ENCODE measurements at places on chromosomes 5 and 9.

DNA sequence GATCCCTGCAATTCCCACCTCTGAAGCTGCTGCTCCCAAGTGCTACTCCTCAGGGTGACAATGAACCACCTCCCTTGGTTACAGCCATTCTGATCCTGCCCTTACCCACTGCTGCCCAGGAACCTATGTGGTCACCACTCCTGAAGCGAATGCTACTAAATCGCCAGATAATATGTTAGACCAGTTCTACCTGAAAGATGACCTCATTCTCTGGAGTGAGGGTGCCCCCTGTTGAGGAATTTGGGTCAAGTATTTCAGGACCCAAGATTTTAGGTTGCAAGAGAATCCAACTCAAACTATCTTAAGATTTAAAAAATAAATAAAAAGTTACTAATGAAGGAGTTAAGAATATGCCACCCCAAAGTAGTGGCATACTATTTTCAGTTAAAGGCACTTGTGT, 5.8 kb upstream of the SNAPC3 start:
- no peak for DNase-seq

GRCh38 chr9:112475318-112475717, 11.3 kb upstream of the KIAA1958 start:
- DNase-seq: no peak

- DNase-seq: no peak
Measured at GRCh38 chr9:94819161-94819687, 92.7 kb downstream of the AOPEP start.

DNA sequence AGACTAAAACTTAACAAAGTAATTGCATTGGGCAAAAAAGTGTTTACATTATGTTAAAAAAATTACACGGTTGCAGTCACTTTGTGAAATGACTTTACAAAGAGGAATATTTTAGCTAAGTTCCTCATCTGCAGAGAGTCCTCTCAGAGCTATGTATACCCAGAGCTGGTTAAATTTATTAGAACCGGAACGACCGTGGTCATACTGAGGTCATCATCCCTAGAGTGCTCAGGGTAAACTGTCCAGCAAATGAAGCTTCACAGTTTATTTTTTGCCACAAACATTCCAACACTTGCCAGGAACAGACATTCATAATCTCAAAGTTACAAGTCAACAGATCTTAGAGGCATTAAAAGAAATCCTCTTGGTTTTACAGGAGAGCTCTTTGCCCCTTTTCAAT, 897 bp downstream of the ROPN1L start:
- no peak for DNase-seq

DNA sequence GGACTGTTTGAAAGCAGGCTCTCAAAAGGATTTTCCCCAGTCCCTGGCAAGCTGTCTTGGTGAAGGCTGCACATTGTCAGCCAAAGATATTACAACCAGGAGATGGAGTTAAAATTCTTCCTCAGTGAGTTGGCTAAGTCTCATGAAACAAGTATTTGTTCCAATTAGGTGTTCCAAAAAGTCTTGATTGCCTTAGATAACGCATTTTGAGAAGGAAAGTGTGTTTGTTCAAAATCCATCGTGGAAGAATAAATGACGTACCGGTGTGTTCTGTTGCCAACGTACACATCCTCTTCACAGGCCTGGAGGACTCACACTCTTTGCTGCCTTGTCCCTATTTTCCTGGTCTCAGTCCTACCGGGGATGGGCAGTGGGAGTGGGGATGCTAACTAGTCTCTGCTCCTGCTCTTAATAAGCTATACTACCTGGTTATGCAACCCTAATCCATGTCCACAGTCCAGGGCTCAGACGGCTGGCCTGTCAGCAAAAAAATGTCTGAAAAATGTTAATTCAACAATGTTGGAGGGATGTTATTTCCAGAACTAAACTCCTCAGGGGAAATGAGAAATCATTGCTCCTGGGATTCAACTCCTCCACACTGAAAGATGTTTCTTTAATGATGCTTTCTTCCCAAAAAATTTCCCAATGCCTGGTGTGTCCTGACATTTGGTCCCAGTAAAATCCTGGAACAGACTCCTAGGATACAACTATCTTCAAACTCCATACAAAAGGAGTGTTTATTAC, 175.3 kb upstream of the KLF9 start:
- DNase-seq: no peak

DNA sequence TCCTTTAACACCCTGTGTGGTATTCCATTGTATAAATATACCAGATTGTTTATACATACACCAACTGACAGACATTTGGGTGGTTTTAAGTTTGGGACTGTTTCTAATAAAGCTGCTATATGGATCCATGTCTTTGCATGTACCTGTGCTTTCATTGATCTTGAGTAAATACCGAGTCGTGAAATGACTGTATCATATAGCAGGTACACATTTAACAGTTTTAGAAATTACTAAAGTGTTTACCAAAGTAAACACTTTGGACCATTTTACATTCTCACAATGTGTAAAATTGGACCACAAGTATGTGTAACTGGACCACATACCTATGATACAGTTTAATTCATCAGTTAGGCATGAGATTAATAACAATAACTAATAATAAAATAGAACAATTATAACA, 175.2 kb downstream of the FBXL17 start:
- DNase-seq: no peak

DNA sequence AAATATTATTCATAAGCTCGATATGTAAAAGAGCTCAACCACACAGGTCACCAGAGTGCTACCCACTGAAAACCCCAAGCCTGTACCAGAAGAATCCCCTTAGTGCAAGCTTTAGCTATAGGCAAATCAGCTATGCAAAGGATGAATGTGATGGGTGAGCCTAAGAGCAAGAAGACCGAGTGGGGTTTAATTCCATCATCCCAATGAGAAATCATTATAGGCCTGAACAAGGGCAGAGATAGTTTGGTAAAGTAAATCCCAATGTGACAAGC, 21.8 kb downstream of the ELOVL7 start:
- no peak for DNase-seq

DNA sequence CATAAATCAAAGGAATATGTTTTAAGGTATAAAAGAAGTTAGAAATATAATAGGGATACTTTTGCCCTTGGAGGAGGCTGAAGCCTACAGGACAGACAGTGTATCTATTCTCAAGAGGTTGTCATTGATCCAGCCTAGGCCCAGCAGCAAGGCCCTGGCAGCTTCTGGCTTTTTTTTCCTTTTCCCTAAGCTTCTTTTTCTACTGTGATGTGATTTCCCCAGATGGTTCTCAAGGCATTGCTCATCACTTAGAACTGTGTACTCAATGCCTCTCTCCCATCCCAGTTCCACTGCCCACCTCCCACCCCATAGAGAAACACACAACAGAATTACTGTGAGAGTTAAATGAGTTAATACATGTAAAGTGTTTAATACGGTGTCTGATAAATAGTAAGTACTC, 88.6 kb downstream of the SLC44A1 start:
- DNase-seq: no peak

GRCh38 chr5:92887254-92887653, 693.8 kb downstream of the NR2F1-AS1 start:
- DNase-seq: no peak
